T-cell (primary cell): ENCODE measurements at places on chromosomes 5 and 9.

DNA sequence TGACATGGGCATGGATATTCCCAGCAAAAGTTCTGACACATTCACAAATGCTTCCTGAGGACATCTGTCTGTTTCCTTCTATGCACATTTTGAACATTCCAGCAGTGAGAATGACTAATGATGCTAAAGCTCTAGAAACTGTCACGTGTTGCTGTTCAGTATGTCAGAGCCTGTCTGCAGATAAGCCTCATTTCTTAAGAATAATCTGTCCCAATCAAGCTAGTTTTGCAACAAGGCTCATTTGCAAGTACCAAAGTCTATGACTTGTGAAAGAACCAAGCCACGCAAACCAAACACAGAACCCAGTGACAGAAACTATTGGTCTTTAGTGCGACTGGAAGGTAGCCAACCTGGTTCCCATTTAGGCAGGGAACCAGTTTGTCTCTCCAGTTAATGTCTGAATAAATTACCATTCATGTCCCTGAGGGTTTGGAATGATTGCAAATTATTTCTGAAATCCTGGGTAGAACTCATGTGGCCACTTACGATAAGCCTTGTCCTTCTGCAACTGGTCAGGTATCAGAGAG, 178.5 kb downstream of the C9orf152 start:
- no peak for DNase-seq

DNA sequence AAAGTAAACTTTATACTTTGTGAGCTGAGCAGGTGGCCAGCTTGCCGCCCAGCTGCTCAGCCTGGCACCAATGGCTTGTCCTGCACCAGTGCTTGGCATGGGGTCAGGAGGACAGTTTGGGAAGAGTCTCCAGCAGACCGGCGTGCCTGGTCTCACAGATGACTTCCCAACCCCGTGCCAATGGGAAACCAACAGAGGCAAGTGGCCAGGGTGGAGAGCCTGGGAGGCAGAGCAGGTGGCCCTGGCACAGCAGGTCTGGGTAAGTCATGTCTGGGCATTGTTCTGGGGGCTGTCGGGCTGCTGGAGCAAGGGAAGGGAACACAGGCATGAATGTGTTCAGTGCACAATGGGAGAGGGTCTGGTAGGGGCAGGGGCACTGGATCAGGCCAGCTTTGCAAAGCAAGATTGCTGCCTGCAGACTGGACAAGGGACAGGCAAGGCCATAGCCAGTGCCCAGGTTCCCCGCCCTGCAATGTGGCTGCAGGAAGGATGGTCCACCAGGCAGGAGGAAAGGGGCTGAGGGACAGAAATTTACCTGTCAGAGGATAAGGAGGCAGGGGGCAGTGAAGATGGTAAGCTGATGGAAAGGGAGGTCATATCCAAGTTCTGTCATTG, 76.2 kb upstream of the ALDH1B1 start:
- no peak for DNase-seq

- DNase-seq: no peak
These were observed 378.9 kb downstream of the KCTD16 start for GRCh38 chr5:144549580-144549979.

- DNase-seq: no peak
These were observed 57.4 kb downstream of the PPIP5K2 start for GRCh38 chr5:103177543-103177942.

DNA sequence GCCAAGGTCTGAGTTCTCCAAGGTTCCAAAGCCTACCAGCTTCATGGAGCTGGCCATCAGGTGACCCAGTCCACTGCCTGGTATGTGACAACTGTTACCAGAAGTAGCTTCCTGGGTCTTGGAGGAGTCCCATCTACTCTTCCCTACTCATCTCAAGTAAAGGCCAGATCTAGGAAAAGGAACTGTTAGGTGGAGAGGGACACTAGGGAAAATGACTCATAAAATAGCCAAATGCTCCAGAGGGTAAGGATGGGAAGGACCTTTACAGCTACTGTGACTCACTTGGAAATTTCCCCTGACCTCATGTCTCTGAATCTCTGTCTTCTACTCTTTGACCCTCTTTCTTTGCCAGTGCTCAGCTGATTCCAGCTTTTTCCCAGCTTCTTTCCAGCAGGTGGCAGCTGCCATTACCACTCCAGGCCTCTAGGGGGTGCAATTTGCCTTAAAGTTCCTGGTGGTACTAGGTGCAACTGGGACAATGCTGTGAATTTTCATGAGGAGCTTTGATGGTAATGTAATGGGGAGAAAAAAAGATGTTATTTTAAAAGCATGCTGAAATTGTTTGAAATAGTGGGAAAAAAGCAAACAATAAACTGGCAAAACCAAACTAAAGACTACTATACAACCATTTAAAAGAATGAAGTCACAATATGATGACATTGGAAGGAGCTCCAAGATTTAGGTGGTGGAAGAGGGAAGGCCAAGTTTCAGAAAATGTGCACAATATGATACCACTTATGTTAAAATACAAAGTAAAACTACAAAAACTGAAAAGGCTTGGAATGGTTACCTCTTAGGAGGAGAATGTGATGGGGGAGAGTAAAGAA, 27.1 kb upstream of the MYORG start:
- DNase-seq: peak; percentile 24

- no peak for DNase-seq
These were observed 123.0 kb downstream of the ADAMTSL1 start for GRCh38 chr9:18596920-18597319.

- DNase-seq: peak; percentile 11
These were observed 52.9 kb downstream of the BARX1 start for GRCh38 chr9:93902051-93902779.

DNA sequence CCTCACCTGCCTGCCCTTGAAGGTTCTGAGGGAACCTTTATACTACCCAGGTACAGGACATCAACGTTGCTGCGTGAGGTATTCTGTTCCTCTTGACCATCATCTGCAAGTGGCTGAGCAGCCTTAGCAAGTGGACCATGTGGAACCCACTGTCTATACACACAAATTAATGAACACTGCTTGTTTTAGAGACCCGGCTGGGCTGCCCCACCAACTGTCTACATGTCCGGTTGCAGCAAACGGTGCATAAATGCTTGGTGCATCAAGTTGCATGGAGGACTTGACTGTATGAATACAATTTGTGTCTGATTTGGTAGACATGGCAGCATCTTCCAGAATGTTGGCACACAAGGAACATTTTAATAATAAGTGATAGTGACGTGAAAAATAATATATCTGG, 65.8 kb downstream of the SEMA6A start:
- no peak for DNase-seq

DNA sequence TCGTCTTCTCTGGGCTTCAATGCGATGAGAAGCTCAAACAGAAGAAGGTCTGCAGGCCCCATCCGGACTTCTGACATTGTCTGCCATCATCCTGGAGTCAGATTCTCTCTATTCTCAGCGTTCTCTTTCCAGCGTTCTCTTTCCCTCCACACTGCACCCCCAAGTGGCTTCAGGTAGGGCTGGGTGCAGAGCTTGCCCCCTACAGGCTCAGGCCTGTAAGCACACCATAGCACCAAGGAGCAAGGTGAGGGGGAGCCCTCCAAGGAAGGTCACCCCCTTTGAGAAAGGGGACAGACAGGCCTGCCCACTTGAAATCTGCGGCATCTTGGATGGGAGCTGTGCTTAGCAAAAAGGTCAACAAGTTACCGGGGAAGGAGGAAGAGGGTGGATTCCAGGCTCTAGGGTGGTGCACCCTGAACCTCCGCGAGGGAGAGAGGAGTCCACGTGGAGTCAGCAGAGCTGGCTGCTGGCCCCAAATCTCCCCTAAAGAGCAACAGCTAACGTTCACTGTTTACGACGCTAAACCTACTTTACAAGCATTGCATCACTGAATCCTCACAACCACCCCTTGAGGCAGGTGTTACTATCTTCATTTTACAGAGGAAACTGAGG, 27.5 kb downstream of the GPX3 start:
- DNase-seq: no peak

DNA sequence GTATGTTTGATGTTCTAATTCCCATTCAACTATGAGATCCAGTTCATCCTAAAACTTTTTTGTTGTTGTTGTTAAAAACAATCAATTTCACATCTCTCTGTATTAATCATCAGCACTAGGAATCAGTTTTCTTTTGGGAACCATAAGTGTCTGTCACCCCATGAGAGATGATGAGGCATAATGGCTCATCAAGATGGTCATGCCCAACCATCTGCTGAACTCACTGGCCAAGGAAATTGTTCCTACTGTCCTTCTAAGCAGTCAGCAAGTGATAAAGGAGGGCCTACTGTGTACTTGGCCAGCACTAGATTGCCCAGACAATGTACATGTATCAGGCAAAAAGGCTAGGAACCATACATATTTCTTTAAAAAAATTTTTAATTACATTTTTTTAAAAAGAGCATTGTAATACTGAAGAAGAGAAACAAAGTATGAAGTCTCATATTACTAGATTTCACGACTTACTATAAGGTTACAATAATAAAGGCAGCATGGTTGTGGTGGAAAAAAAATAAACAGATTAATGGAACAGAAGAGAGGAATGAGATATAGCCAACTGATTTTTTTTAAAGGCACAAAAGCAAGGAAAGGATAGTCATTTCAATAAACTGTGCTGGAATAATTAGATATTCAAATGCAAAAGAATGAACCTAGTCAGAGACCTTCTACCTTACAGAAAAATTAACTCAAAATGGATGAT, 458.3 kb downstream of the SPOCK1 start:
- DNase-seq: no peak

DNA sequence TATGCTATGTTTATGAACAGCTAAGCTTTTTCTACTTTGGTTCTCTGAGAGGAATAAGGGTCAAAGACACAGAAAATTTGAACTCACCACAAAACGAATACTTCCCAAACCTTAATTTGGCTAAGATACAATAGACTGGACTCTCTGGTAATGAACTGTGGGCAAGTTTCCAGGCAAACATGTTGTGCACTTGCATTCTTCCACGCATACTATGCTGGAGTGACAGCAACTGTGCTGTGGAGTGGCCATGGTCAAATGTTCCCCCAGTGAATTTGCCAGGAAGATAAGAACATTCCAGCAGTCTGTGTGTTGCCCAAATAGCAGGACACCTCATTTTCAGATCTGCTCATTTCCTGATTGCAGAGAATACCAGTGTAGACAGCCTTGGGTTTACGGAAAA, 275.3 kb upstream of the IL12B start:
- no peak for DNase-seq

DNA sequence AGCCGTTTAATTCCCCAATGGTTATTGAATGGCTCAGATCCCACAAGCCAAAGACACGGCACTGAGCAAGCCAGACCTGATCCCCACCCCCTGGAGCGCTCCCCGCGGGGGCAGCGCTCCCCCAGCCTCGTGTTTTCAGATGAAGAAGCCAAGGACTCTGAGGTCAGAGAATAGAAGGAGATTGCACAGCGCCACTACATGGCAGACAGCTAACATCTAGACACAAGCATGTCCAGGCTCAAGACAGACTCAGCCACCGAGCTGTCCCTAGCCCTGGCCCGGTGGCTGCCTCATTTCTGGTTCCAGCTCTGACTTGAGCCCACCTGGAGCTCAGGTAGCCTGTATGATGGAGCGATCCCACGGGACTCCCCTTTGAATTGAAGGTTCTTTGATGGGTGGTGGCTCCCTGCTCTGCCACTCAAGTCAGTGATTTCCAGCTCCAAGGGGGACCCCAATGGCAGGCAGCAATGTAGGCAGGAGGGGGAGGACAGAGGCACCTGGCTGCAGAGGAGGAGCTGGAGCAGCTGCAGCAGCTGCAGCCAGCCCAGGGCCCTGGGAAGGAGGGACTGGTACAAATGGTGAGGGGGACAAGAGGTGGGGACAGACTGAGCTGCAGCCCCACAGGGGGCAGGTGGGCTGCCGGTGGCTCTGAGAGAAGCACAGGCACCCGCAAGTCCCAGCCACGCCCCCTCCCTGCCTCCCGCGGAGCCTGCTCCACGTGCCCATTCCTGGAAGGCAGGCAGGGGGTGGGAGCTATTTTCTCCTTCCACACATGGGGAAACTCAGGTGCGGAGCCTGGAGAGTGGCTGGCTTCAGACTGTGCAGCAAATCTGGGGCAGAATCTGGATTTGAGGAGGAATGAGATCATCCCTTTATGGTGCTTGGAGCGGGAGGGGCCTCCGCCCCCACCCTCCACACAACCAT, 40.2 kb downstream of the NTNG2 start:
- no peak for DNase-seq

DNA sequence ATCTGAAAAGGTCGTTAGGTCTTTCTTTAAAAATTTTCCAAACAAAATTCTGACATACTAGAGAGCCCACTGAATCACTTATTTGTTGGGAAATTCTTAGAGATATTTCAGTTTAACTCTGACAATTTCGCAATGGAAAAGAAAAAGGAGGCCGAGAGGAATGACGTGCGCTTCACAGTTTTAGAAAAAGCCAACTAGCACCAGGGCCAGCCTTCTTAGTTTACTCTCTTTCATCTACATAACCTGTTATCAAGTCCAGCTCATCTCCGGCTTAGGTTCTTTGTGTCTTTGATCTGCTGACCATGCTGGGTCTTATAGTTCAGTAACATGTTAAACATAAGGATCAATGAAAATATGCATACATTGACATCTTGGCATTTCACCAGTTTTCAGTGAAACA, 201.7 kb upstream of the TAS2R1 start:
- DNase-seq: no peak

GRCh38 chr5:36744773-36745589, 131.6 kb upstream of the NIPBL start:
- DNase-seq: peak; percentile 4

GRCh38 chr9:136327304-136327974, at the start of gene GPSM1:
TSS of gene GPSM1 (plus strand) at chr9:136327539. CDS start at chr9:136327696, 157 bp downstream.
- no peak for DNase-seq

DNA sequence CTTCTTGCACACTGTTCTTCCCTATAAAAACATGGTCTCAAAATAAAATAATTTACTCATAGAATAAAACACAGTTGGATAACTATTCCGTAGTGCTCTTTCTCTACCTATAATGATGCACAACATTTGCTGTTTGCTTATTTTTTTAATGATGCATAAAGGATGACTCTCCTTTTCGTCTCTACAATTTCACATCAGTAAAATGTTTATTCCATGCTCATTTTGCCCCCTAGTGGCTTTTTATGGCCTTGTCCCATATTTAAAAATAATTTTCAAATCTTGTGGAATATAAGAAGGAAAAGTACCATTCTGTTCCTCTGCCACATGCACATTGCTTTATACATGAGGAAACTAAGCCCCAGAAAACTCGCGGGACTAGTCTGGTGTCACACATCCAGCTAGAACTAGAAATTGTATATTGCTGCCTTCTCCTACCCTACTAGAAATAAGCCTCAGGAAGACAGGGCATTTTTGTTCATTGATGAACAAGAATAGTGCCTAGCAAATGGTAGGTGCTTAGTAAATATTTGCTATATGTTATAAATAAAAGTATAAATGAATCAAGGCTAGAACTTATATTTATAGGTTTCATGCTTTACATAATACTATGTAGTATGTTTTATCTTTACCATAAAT, 12.7 kb downstream of the KCTD16 start:
- no peak for DNase-seq

GRCh38 chr9:37944671-37945481, 40.9 kb upstream of the SLC25A51 start:
- DNase-seq: no peak

DNA sequence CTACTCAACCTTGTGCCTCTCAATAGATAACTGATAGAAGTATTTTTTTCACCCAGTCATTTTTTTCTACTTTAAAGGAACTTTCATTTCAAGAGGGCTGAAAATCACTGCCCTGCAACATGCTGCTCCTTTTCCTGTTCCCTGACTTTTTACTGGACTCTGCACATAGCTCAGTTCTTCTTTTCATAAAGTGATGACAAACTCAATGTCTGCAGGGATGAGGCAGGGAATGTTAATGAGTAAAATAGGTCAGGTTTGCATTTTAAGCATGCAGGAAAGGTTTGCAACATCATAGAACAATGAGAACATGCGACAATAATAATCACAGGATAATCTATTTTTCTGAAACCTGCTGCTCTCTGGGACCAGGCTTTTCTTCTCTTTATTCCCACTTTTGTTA, 172.2 kb upstream of the SGCD start:
- no peak for DNase-seq

GRCh38 chr5:180049185-180049548, 22.4 kb downstream of the RNF130 start:
- DNase-seq: no peak
